ENCODE measurements at places on chromosomes 6 and 20. TPM values are rescaled to one million over a fixed set of nuclear protein-coding genes. Genes with fewer than 3 reads are reported as not detected.

FOXA2 gene
- not detected for total RNA-seq

- peaks cover 24% of the 10 kb centered on the region for H3K27me3 ChIP-seq
- H3K4me1 ChIP-seq, result peaks cover 17% of the 10 kb centered on the region
- H3K36me3 ChIP-seq, result peaks cover 5% of the 10 kb centered on the region
- H3K4me3 ChIP-seq, result no peak overlapping the region
- DNase-seq, result no peak
Observed at GRCh38 chr20:21562656-21563055, 48.8 kb upstream of the NKX2-2 start.

- no peaks in the 10 kb centered on the region for H3K27me3 ChIP-seq
- peak overlapping the region; percentile 97 for H3K4me3 ChIP-seq
- peaks cover 51% of the 10 kb centered on the region for H3K4me1 ChIP-seq
- no peaks in the 10 kb centered on the region for H3K36me3 ChIP-seq
Observed at GRCh38 chr20:49913399-49914047, 1.8 kb downstream of the SPATA2 start.

DNA sequence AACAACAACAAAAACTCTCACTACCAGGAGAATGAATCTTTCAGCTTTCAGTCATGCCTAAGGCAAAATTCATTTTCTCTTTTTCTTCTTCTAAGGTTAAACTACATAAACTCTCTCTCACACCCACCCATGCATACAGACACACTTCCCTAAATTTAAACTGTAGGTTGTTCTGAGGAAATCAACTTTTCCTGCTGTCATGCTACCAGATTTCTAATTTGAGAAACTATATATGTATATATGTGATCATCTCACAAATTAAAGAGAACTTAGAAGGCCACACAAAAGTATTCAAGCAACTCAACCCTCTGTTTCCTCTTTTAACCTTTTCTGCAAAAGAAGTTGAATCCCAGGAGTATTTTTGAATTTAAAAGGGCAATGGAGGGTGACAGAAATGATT, 532.5 kb downstream of the KIF16B start:
- H3K27ac ChIP-seq, result no peak overlapping the region
- H3K4me1 ChIP-seq, result no peaks in the 10 kb centered on the region
- no peak overlapping the region for H3K4me3 ChIP-seq
- no peaks in the 10 kb centered on the region for H3K27me3 ChIP-seq
- no peaks in the 10 kb centered on the region for H3K36me3 ChIP-seq
- no peak for DNase-seq

CTCFL gene
- total RNA-seq, result not detected

IRF4 gene
- 602 TPM for total RNA-seq

DNA sequence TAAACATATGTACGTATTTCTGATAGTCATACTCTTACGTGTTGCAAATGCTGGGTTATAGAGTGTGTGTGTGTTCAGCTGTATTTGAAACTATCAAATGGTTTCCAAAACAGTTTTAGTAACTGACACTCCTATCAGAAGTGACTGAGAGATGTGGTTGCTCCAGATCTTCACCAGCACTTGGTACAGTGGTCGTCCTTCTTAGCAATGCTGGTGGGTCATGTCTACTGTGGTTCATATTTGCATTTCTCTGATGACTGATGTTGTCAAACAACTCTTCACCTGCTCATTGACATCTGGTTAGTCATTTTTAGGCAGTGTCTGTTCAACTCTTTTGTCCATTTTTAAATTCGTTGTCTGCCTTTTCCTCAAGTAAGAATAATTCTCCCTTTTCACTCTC, 259.3 kb downstream of the KIF16B start:
- H3K27ac ChIP-seq, result no peak overlapping the region
- H3K4me3 ChIP-seq, result no peak overlapping the region
- H3K4me1 ChIP-seq, result no peaks in the 10 kb centered on the region
- peaks cover 5% of the 10 kb centered on the region for H3K36me3 ChIP-seq
- no peak for DNase-seq

DNA sequence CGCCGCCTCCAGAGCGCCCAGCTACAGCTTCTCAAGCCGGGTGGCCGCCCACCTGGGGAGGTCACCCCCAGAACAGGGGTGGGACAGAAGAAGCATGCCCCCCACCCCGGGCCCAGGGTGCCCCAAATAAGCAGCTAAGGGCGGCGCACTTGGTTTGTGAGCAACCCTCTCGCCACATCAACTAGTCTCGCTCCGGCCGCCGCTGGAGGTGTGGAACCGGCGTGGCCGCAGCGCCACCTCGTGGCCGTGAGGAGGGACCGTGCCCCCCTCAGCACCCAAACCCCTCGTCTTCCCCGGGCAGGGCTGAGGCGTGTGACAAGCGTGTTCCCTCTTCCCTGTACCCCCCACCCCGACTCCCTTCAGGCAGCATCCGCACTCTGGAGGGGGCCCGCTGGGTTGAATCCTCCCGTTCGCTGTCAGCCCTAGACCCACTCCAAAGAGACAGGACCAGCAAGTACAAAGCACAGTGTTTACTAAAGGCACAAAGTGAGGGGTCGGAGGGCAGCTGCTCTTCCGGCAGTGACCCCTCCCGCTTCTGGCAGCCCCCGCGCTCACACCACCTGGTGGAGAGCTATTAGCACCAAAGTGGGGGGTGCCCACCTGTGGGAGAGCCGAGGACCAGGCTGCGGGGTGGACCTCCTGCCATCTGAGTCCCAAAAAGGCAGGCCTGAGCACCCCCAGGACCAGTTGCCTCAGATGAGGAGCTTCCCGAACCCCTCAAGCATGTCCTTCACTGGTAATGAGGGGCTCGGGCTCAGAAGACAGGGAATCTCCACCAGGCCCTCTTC, 45.4 kb downstream of the MDFI start:
- no peaks in the 10 kb centered on the region for H3K27me3 ChIP-seq
- H3K36me3 ChIP-seq, result no peaks in the 10 kb centered on the region
- peak overlapping the region; percentile 87 for H3K4me3 ChIP-seq
- H3K27ac ChIP-seq, result peak overlapping the region; percentile 92

GRCh38 chr20:38685853-38686473, 38.3 kb upstream of the SLC32A1 start:
- H3K4me1 ChIP-seq, result no peaks in the 10 kb centered on the region
- H3K27me3 ChIP-seq, result peaks cover 56% of the 10 kb centered on the region
- no peaks in the 10 kb centered on the region for H3K36me3 ChIP-seq
- H3K27ac ChIP-seq, result no peak overlapping the region
- H3K4me3 ChIP-seq, result no peak overlapping the region

DNA sequence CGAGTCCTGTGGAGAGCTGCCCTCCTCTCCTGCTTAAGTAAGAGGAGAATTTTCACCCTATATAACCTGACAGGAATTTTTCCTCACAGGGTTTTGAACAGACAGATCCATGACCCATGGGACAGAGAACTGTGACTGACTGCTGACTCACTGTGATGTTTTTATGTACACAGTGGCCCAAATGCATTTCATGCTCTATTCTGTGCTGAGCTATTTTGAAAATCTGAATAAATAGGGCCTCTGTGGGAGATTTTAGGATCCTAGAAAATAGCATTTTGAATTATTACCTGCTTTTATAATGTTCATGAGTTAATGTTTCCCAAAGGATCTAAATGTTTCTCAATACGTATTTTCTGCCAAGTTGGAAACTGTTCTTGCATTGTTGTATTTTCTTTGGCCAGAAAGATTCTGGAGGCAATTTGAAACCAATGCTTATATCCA, 577.4 kb downstream of the HTR1B start:
- no peaks in the 10 kb centered on the region for H3K4me1 ChIP-seq
- H3K27me3 ChIP-seq, result no peaks in the 10 kb centered on the region
- H3K36me3 ChIP-seq, result no peaks in the 10 kb centered on the region
- H3K27ac ChIP-seq, result no peak overlapping the region
- H3K4me3 ChIP-seq, result no peak overlapping the region
- no peak for DNase-seq

DNA sequence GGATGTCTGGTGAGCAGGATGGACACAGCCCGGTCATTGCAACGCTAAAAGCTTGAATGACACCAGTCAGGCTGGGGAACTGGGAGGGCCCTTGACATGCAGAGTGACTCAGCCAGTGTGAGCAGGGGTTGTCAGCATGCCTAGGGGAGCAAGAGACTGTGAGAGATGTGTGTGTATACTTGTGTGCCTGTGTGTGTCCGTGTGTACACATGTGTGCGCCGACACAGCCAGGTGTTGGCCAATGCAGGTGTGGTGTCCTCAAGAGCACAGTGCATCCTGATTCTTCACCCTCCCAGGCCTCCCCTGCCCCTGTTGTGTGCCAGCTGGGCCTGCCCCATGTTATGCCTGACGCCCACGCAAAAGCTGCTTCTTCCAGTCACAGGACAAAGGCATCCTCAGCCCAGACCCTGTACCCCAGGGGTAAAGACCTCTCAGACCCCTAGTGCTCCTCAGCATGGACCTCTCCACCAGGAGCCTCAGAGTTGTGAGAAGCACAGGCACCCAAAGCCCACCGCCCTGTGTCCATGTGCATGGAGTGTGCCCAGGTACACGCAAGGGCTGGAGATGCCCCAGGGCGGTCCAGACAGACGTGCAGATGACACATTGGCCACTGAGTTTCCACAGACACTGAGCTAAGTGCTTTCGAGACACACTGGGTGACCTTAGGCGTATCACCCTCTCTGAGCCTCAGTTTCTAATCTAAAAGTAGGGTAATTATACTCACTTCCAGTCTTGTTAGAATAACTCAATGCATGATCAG, 16.6 kb downstream of the NRSN2 start:
- no peak overlapping the region for H3K4me3 ChIP-seq
- H3K27ac ChIP-seq, result no peak overlapping the region
- no peak for DNase-seq
- no peaks in the 10 kb centered on the region for H3K27me3 ChIP-seq

BTN1A1 gene
- total RNA-seq, result 0.10 TPM

CST1 gene
- not detected for total RNA-seq

DNA sequence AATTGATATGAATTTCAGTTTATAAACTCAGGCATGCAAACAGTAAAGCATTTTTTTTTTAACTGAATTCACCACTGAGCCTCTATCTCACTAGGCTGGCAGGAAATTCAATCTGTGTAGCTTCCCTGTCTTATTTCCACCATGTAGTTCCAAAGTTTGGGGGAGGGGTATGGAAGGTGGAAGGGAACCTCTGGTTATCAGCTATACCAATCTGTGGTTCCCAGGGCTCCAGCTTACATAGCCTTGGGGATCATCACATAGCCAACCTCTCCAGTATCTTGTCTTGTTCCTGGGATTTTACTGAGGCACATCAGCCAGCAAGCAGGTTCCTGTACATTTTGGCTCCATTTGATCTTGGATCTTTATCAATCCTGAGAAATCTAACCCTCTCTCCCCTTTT, 15.6 kb downstream of the RAD21L1 start:
- H3K36me3 ChIP-seq, result no peaks in the 10 kb centered on the region
- no peaks in the 10 kb centered on the region for H3K27me3 ChIP-seq
- no peak overlapping the region for H3K27ac ChIP-seq
- no peak overlapping the region for H3K4me3 ChIP-seq
- H3K4me1 ChIP-seq, result no peaks in the 10 kb centered on the region

DNA sequence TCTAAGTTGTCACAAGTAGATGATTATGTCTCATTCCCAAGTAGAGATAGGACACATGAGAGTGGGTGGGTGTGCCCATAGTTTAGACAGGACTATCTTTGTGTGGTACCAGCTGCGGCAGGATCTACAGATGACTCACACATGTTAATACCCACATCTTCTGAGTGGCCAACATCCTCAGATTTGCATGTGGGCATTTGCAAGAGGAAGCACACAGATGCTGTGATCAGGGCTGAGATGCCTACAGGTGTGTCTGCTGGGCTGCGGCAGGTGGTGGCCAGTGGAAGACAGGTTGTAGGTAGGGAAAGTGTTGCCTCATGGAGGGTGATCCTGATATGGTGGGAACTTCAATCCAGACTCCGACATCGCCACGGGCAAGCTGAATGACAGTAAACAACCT, 50.8 kb downstream of the UTRN start:
- no peaks in the 10 kb centered on the region for H3K27me3 ChIP-seq
- DNase-seq, result peak; percentile 47
- H3K27ac ChIP-seq, result no peak overlapping the region
- H3K36me3 ChIP-seq, result no peaks in the 10 kb centered on the region

KPNA5 gene
- total RNA-seq, result 17.6 TPM

RAET1L gene
- not detected for total RNA-seq

- no peak overlapping the region for H3K4me3 ChIP-seq
- H3K27ac ChIP-seq, result no peak overlapping the region
- DNase-seq, result no peak
- no peaks in the 10 kb centered on the region for H3K36me3 ChIP-seq
Observed at GRCh38 chr6:151633526-151634335, 139.9 kb downstream of the CCDC170 start.

- peak within 1 kb of the TSS; percentile 90 for H3K4me3 ChIP-seq
- peaks cover 47% of the 10 kb centered on the region for H3K4me1 ChIP-seq
- peak within 1 kb of the TSS; percentile 68 for H3K27ac ChIP-seq
- peak; percentile 81 for DNase-seq
Observed at GRCh38 chr20:45347936-45348778, at the start of gene SDC4. Gene SDC4, minus strand, starts transcription at chr20:45348424. Its CDS starts 40 bp downstream, at chr20:45348384.

GJA10 gene
- total RNA-seq, result not detected

CD24 gene
- total RNA-seq, result 0.34 TPM

GRCh38 chr6:90581146-90581545, 5.7 kb downstream of the MAP3K7 start:
- no peaks in the 10 kb centered on the region for H3K27me3 ChIP-seq
- peaks cover 41% of the 10 kb centered on the region for H3K4me1 ChIP-seq
- no peak for DNase-seq
- no peak overlapping the region for H3K4me3 ChIP-seq

DNA sequence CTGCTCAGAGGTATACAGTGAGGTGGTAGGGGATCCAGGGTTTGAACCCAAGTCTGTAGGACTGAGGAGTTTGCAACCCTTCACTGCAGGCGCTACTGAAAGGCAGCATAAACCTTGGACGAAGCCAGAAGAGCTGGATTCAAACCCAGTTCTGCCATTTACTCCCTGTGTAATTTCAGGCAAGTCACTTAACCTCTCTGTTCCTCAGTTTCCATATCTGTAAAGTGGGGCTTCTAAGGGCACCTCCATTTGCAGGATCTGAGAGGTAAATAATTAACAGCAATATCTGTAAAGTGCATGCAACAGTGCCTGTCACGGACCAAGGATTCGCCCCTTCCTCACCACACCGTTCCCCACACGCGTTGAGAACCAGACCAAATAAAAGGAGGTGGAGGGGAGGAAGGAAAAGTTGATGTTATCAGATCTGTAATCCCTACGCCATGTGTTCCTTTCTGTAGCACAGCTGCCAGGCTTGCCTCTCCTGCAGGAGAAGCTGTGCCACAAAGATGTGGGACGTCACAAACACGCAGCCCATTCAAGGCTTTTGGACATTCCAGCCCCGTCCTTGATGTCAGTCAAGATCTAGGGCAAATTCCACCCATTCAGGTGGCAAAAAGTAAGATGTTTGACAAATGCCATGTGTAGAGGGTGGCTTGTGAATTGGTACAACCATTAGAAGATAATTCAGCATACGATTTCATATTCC, 9.8 kb downstream of the RIPOR3 start:
- no peak overlapping the region for H3K4me3 ChIP-seq
- no peaks in the 10 kb centered on the region for H3K36me3 ChIP-seq
- no peak overlapping the region for H3K27ac ChIP-seq
- H3K27me3 ChIP-seq, result peaks cover 7% of the 10 kb centered on the region
- DNase-seq, result no peak
- no peaks in the 10 kb centered on the region for H3K4me1 ChIP-seq

- H3K4me1 ChIP-seq, result peaks cover 21% of the 10 kb centered on the region
- no peaks in the 10 kb centered on the region for H3K36me3 ChIP-seq
- H3K4me3 ChIP-seq, result no peak overlapping the region
- peaks cover 19% of the 10 kb centered on the region for H3K27me3 ChIP-seq
- H3K27ac ChIP-seq, result no peak overlapping the region
Observed at GRCh38 chr6:116385921-116386320, 15.2 kb downstream of the DSE start.
